ENCODE measurements at places on chromosomes 5 and 9.

GRCh38 chr5:124997186-124997893 lies 250.9 kb upstream of the ZNF608 start:
- no peak for DNase-seq

- DNase-seq, result no peak
These were observed 199.7 kb downstream of the FSTL4 start for GRCh38 chr5:133412661-133413060.

DNA sequence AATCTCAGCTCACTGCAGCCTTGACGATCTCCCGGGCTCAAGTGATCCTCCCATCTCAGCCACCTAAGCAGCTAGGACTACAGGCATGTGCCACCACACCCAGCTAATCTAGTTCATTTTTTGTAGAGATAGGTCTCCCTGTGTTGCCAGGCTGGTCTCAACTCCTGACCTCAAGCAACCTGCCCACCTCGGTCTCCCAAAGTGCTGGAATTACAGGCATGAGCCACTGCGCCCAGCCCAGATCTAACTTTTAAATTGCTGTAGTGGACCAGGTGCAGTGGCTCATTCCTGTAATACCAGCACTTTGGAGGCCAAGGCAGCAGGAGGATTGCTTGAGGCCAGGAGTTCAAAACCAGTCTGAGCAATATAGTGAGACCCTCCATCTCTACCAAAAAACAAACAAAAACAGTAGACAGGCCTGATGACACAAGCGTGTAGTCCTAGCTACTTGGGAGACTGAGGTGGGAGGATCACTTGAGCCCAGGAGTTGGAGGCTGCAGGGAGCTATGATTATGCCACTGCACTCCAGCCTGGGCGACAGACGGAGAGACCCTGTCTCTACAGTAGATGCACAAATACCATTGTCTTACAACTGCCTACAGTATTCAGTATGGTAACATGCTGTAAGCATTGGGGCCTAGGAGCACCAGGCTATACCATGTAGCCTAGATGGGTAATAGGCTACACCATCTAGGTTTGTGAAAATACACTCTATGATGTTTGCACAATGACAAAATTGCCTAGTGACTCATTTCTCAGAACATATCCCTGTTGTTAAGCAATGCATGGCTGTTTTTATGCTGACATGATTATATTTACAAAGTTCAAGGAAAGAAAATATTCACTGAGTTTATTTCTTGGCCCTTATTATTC lies 1.5 kb upstream of the SIT1 start:
- no peak for DNase-seq

DNA sequence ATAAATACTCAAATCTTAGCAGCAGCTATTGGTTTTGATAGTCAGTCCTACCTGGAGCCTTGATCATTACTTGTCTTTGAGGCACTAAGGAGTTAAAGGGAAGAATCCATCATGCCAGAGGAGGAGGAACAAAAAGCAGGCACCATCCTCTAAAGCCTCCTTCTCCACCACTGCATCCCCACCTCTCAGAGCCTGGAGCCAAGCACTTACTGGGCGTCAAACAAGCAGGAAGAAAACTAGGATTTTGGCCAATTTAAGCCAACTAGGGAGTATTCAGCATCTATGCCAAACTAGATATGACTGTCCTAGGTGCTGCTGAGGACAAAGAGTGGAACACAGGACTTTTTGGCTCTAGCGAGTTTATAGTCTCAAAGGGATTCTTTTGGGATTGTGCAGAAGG lies 152.5 kb downstream of the PPP2R2B start:
- DNase-seq, result no peak

DNA sequence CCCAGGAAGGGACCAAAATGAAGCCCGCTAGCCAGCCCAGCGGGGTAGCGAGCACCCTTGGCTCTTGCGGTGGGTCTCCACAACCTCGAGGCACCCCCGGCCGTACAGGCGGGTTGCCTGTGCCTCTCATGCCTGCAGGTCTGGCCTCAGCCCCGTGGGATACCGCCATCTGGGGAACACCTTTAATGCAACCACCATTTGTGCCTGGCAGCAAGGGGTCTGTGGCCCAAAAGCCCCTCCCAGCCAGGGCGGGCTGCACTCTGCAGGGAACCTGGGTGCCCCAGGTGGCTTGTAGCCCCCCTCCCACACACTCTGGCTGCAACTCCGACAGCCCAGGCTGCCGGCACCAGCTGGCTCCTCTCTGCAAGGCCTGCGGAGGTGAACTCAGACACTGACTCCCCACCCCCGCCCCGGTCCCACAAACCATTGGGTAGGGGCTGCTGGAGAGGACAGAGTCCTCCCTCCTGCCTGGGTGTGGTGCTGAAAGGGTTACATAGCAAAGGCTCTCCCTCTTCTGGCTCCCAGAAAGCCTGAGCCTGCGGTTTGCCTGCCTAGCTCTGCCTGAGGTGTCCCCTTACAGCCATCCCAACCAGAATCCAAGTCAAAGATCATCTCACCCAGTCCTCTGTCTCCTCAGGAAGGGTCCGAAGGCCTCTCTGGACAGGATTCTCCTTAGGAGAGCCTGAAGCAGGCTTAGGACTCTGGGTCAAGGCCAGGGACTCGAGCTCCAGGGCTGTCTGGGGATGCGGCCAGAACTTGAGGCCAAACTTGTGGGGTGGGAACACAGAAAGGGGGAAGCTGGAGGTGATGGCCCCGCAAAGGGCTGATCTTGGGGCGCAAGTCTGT lies 109.4 kb downstream of the PSD2 start:
- no peak for DNase-seq

DNA sequence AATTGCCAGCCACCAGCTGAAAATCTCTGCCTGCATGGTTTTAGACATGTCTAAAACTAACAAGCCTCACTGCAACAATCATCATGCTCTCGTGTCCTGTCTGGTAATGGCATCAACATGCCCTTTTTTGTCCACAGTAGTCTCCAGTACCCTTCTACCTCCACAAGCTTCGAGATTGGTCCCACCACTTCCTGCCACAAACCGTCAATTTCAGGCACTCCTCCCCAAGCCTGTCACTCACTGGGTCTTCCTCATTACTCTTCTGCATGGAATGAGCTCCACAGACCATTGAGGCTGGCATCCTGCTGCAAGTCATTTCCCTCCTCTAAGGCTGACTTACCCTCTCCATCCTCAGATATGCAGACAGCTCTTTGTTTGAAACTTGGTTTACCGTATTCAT lies 9.0 kb downstream of the LPAR1 start:
- no peak for DNase-seq

DNA sequence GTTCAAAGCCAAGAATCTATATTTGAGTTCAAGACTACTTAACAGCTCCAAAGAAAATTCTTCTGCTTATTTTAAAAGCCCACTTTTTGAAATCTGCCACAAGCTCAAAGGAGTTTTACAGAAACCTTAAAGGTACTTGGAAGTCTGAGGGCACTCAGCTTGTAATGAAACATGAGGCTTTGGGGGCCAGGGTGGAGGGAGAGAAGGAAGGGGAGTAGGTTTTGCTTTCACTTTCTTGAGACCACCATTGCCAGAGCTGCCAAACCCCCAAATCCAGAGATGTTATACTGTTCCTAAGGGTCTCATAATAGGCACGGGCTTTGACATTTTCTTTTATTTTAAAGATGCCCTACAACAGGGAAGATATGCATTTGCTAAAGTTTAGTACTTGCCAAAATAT lies 42.6 kb upstream of the TNFAIP8 start:
- DNase-seq, result no peak

DNA sequence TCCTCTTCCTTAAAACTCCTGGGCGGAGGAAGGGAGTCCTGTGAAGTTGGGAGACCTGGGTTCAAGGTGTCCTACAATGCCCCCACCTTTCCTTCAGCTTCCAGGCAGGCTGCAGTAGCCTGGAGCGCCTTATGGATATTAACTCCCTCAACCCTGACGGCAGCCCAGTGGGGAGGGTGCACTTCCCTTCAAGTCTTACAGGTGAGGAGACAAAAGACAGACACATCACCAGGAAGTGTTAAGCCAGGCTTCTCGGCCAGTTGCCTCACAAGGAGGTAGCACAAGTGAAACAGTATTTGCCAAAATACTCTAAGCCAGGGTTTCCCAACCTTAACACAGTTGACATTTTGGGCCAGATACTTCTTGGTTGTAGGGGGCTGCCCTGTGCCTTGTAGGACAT lies 4.2 kb downstream of the TRIM7 start:
- DNase-seq, result no peak

DNA sequence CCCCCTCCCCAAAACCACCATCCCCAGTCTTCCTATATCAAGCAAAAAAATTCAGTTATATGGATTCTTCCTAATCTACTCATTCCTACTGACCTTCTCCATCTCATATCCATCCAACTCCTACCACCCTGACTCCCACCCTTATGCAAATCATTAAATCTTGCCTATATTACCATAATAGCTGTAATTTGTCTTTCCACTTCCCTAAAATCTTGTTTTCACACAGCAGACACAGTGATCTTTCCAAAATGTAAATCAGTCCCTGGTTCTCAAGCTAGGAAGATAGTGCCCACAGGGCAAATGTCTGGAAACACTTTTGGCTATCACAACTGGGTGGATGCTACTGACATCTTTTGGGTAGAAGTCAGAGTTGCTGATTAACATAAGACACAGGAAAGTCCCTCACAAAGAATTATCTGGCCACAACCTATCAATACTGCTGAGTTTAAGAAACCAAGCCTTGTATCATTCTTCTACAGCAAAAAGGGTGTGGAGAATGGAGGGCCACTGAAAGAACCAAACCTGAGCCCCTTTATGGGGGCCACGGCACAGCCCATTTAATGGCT lies 1.4 kb downstream of the SRA1 start:
- DNase-seq, result no peak

GRCh38 chr9:132670457-132671391 lies at the start of gene GTF3C4:
Gene GTF3C4, plus strand, starts transcription at chr9:132670464. Its CDS starts 135 bp downstream, at chr9:132670599.
- DNase-seq, result peak; percentile 21

DNA sequence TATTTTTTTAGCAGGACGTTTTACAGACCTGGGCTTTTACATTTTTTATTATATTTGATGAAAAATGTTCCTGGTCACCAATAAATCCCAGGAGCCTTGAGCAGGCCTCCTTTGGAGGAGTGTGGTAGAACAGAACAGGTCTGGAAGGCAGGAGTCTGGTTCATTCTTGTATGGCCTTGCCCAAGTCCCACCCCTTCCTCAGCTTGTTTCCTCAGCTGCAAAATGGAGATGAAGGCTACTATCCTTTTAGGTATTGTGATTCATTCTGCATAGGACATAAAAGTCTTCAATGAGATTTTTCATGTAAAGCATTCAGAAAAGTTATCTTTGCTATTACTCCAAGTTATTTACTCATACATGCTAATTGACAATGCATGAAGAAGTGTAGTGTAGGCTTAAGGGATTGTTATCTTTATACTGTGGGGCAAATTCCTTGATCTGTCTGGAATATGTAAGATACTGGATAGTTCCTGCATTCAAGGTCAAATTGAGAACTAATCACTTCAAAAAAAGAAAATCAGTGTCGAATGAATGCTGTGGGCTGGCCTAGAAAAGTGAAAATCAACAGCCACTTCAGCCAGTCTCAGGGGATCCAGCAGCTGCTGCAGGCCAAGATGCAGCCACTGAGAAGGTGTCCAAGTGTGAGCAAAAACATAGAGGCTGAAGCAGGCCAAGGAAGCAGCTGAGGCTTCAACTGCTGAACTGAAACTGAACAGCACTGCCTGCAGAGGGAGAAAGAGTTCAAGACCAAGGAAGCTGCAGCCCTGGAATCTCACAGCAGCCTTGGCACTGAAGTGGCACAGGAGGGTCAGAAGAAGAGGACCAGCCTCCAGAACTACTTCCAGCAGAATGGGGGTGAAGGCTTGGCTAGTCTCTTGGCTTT lies 15.5 kb upstream of the SLC36A3 start:
- DNase-seq, result no peak

DNA sequence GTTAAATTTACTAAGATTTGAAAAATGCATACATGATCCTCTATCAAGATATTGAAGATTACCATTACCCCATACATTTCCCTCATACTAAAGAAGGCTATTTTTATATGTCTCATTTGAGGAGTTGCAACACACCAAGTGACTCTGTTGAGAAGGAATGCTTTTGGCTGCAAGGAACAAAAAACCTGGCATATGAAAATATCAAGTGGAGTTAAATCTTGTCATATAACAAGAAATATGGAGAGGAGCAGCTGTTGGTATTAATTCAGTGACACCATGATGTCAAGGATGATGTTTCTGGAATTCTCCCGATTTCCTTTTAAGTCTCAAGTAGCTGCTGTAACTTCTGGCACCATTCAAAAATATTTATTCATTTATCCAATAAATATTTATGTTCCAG lies 193.8 kb downstream of the CSNK1G3 start:
- DNase-seq, result no peak

GRCh38 chr5:53557386-53557785 lies 3.1 kb upstream of the NDUFS4 start:
- no peak for DNase-seq

DNA sequence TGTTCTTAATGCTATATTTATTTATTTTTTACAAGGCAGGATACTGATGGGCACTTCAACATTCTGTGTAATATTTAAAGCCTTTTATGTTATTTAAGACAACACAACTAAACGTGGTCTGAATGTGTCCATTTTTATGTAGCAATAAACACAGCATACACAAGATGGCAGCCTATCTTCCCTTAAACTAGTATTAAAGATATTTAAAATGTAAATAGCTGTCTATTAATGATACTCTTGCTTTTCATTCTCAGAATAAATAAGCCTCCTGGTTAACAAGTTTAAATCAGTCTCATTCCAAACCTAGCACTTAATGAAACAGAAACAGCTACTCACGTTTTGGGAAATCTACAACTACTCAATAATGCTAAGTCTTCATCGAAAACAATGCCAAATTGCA lies 315.7 kb downstream of the MCTP1 start:
- DNase-seq, result no peak

DNA sequence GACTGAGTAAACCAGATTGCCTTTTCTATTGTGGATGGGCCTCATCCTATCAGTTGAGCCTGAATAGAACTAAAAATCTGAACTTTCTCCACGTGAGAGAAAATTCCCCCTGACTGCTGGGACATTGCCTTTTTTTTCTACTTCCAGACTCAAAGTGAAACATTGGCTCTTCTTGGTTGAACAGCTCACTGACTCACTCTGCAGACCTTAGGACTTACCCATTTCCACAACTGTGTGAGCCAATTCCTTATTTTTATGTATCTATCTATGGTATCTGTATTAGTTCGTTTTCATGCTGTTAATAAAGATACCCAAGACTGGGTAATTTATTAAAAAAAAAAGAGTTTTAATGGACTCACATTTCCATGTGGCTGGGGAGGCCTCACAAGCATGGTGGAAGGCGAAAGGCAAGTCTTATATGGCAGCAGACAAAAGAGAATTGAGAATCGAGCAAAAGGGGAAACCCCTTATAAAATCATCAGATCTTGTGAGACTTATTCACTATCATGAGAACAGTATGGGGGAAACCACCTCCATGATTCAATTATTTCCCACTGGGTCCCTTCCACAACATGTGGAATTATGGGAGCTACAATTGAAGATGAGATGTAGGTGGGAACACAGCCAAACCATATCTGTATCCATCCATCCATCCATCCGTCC lies 306.7 kb upstream of the SLC24A2 start:
- no peak for DNase-seq

- no peak for DNase-seq
These were observed 121.5 kb upstream of the SNX2 start for GRCh38 chr5:122653087-122654017.

GRCh38 chr5:66898241-66898995 lies 298.2 kb downstream of the CD180 start:
- no peak for DNase-seq

All from CD8-positive, alpha-beta T cell (primary cell).